ENCODE measurements at places on chromosomes 6 and 20.

DNA sequence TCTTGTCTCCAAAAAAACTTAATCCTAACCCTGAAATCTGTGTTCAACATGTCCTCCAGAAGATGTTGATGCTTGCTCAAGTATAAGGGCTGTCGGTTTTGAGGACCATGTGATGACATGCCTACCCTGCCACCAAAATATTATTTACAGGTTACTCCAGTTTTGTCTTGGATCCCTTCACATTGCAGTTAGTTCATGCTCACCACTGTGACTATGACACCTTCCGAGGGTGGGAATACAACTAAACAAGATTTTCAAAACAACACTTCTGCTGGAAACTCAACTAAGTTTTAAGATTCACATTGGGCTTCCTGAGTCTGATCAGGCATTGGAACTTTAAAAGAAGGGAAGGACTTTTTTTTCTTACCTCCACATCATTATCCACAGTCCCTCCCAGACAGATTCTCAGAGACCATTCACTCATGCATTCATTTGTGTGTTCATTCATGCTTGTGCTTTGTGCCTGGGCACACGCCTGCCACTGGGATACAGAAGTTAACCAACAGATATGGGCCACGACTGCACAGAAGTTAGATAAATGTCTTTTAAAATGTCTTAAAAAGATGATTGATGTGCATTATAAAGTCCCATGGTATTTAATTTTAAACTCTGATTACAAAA, 118.7 kb upstream of the GJE1 start:
- no peak for DNase-seq

DNA sequence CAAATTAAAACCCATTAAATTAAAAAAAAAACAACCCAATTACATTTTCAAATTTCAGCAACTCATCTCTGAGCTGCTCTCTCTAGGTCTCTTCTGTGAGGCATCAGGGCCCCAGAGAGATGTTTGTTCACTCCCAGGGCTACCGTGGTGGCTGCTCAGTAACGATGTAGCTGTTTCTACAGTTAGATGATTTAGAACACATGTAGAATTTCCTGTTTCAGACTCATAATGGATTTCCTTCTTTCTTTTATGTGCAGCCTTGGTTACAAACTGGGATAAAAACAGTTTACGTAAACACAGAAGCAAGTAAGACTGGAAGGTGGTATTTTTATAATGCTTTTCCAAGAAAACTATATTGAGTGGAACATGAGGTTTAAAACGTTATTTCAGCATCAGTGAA, 116.1 kb upstream of the CCN2 start:
- DNase-seq: no peak

GRCh38 chr20:13260650-13261279, 39.7 kb downstream of the ISM1 start:
- no peak for DNase-seq

DNA sequence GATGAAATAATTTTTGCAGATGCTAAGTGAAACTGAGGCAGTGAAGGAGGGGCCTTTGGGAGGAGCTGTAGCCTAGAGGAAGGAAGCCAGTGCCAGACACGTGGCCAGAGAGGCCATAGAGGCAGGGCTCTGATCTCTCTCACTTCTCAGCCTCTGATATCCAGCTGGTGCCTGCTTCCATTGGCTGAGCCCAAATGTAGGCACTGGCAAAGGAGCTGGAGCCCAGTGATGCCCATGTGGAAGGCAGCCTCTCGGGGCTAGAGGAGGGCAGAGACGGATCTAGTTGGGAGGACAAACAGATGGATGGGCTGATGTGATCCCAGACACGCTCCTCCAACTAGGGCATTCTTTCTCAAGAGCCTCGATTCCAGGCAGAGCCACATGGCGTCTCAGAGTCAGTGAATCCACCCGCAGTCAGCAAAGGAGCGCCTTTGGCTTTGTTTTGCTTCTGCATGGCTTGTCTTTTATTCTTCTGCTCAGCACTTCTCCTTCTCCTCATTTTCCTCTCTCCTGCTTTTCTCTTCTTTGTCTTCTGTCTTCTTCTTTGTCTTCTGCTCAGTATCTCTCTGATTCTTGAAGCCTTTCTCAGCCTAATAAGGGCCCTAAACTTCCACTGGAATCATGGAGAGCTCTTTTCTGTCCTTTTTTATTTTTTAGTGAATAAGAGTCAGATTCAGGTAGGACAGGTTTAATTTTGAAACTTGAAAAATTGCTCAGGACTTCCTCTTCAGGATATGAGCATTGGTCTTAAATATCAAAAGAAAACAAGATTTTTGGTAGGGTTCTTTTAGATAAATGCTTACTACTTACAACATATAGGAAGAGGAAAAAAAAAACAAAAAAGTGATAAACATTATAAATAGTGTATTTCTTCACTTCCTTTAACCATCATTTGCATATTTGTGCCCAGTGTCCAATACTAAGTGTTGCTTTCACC, 41.8 kb downstream of the CYP24A1 start:
- DNase-seq: no peak

GRCh38 chr20:62067547-62068260, 2.0 kb upstream of the TAF4 start:
- DNase-seq: no peak

All from right cardiac atrium (tissue), 5 donors.